ENCODE measurements at places on chromosomes 3 and 15.

DNA sequence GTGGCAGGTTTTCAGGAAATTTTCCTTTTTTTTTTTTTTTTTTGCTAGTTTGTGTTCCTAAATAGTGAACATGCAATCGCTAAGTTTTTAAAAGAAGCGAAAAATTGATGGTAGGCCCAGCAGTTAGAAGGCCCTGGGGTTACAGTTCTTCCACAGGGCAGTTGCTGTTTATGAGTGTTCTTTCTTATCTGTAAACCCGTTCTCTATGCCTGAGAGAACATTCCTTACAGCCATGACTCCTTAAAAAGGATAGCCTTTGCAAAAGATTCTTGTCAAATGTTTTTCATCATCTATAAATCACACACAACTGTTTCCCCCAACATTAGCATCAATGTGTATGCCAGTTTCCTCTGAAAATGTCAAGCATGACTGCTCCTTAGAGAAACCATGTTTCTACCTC lies 23.8 kb upstream of the MYZAP start:
- no peak for DNase-seq

DNA sequence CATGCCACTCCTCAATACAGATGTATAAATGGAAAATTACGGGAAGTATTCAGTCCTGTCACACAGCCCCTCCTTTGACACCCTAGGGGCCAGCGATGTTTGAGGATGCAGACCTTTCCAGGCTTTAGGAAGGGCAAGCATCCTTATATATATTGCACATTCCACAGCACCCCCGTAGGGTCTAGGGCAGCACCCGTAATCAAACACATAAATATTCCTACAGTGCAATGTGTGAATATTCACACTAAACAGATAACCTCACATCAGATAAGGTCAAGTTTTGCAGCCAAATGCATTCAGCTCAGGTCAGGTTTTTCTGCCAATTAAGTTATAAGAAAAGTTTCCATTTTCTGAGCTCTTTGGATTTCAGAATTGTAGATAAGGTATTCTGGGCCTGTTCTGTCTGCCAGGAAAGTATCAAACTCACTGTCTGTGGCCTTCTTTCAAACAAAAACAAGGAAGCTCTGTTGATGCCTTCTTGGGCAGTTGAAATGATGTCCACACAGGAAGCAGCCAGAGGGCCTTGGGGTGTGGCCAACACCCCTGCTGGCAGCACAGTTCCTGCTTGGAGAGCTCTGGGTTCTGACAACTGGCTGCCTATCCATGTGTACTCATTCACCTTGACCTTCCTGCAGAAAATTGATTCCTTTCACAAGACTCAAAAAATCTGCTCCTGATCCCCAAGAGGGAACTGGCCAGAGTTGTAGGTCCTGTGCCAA lies 427.0 kb downstream of the NTRK3 start:
- DNase-seq = no peak

DNA sequence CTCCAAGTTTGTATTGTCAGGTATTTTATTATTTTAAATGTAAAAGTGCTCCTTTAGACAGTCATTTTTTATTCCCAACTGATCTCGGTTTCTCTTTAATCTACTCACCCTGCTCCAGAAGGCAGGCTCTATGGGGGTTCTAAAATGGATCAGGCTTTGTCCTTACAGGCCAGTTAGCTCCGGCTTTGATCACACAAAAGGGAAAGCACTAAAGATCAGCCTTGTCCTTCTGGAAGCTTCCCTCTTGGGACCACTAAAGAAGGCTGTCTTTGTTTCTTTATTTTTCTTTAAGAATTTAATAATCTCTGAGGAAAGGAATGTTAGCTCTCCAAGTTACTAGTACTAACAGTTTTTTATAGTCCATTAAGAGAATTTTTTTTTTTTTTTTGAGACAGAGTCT lies 560.5 kb upstream of the ZNF717 start:
- DNase-seq = no peak

DNA sequence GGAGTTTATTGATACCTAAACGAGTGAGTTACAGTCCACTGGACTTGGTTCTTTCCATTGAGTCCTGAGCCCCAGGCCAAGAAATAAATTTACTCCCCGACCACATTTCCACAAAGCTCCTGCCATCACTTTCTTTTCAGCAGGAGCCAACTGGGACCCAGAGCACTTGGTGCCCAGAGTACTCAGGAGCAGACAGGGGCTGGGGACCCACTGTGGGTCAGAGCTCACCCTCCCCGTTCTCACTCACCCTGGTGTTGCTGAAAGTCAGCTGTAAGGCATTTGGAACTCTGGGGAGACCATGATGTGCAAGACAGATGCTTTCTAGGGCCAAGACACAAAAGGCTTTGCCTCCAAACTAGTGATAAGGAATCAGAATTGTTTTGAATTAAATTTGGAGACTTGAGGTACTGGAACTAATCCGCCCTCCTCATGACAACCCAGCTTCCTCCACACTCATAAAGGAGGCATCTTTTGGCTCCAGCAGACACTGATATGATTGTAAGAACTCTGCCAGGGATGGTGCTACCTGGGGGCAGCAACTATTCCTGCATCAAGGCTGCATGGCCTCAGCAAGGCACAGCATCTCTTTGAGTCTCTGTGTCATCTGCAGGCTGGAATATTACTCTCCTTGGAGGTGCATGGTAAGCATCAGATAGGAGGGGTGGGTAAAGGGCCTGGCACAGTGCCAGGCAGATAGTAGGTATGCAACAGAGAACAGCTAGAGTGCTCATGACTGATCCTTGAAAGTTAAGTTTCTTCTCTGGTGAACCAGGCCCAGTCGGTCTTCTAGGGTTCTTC lies 7.3 kb upstream of the CAMK1 start:
- no peak for DNase-seq

DNA sequence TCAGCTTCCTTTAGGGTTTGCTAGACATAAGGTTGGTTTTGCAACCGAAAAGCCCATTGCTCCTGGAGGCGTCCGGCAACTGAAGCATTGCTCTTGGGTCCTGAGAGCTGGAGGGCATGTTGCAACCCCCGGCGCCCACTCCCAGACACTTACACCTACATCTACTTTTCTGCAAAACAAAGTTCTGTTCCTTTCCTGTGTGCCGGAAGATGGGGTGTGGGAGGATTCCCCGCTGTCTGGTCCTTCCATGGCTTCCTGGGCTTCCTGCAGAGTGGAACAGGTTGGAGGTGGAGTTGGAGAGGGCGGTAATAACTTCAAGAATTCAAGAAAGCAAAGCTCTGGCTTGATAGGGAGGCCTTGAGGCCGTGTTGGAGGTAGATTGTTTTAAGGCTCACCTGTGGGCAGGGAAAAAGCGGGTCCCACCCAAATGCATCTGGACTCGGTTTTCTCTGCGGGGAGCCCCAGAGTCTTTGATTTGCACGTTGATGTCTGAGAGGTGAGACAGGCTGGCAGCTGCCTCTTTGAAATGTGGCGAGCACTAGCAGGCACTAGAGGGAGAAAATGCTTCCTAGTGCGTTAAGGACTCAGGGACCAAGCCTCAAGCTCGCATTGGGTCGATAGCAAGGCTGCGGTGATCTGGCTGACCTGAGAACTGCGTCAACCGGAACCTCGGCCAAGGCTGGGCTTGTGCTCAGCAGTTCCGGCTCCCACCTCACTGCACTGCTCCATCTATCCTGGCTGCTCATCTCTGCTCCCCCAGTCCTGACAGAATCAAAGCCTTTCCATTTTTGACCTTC lies 39.5 kb downstream of the NR2F2 start:
- no peak for DNase-seq

DNA sequence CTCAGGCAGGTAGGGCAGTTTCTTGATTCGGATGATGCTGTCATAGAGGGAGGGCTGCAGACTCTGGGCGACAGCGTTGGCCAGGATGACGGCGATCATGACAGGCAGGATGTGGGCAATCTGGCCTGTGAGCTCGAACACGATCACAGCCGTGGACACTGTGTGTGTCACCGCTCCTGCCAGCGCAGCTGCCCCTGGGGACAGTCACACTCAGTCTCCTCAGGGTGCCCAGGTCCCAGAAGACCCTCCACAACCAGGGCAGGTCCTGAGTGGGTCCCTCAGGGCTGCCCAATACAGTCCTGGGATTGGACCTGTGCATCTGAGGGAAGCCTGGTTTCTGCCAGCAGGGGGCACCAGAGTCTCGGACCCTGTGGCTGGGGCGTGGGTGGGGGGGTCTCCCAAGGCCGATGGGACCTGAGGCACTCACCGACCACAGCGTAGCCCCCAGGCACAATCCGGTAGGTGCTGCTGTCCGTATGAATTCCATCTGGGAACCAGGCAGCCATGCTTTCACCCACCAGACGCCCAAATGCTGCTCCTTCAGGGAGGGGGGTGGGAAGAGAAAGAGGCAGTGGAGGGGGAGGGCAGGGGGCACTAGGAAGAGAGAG lies 7.2 kb downstream of the CLCN2 start:
- peak; percentile 63 for DNase-seq

- peak; percentile 69 for DNase-seq
Observed at GRCh38 chr3:188788621-188789081, 383.1 kb upstream of the TPRG1 start.

DNA sequence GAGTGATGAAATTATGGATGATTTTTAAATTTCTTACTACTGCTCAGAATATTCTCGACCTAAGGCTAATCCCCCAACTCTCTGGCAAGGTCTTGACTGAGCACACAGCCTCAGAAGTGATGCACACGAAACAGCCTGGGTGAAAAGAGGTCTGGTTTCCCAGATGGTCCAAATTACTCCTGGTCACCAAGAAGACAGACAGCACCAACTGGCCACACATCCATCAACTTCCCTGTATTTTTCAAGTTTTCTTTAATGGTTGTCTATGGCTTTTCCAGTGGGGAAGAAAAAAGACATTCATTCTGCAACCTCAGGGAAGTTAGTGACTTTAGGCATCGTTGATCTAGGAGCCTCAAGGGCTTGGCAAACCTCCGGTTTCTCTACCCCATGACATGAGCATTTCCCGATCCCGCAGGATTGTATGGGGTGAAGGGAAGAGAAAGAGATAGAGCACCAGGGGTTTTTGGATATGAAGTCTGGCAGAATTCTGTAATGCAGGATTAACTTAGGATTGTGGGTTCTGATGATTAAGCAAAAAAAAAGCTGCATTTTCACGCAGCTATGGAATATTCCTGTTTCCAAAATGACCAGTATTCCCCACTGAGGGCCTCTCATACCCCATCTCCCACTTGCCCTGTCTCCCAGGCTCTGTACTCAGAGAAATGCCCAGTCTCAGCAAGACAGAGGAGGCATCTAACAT lies 62.2 kb downstream of the UMPS start:
- DNase-seq = no peak

GRCh38 chr3:13208706-13209633 lies 135.7 kb upstream of the IQSEC1 start:
- no peak for DNase-seq

DNA sequence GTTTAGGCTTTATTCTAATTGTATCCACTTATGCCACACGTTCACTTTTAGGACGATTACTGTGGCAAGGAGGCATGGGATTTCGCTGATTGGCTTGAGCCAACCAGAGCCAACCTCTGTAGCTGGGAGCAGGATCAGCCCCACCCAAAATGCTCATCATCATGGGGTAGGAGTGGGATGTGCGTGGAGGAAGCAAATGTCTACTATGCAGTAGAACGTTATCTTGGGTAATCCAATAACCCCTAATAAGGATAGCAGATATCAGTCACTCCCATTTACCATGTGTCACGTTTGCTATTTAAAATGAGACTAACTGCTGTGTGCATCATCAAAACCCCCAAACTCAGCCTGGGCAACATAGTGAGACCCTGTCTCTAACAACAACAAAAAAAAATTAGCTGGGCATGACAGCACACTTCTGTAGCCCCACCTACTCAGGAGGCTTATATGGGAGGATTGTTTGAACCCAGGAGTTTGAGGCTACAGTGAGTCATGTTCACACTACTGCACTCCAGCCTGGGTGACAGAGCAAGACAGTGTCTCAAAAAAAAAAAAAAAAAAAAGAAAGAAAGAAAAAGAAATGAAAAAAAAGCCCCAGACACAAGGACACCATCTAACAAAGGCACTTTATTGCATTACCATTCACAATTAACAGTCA lies 17.8 kb upstream of the ITGB5 start:
- no peak for DNase-seq

DNA sequence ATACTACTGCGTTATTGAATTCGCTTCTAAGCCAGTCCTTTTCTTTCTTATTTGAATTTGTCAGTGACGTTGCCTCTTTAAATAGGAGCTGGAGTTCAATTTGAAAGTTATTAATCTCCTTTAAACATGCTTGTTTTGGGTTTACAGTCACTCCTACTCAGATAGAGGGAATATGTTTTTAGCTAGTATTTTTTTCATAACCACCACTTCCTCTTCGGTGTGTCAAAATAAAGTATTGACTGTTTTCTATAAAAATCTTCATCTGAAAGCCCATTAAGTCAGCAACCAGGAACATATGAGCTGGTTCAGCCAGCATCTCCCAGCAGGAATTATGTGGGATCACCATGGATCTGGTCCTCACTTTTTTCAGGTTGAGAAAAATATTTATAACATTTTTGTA lies 772.9 kb downstream of the DIPK2A start:
- DNase-seq = no peak

DNA sequence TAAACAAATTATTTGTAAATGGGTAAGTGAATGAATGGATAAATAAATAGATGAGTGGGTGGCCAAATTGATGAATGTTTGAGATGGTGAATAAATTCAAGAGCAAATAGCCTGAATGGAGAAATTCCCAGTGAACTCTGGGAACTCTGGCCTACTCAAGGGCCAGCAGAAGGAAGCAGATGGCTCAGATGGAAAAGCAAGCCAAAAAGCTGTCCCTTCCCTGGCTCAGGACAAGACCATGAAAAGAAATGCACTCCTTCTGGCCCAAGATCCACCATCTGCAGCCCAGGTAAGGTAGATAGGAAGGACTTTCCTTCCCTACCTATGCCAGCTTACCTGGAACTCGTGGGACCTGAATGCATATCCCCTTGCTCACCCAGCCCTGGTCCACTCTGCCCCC lies 37.6 kb upstream of the CLDN18 start:
- no peak for DNase-seq

DNA sequence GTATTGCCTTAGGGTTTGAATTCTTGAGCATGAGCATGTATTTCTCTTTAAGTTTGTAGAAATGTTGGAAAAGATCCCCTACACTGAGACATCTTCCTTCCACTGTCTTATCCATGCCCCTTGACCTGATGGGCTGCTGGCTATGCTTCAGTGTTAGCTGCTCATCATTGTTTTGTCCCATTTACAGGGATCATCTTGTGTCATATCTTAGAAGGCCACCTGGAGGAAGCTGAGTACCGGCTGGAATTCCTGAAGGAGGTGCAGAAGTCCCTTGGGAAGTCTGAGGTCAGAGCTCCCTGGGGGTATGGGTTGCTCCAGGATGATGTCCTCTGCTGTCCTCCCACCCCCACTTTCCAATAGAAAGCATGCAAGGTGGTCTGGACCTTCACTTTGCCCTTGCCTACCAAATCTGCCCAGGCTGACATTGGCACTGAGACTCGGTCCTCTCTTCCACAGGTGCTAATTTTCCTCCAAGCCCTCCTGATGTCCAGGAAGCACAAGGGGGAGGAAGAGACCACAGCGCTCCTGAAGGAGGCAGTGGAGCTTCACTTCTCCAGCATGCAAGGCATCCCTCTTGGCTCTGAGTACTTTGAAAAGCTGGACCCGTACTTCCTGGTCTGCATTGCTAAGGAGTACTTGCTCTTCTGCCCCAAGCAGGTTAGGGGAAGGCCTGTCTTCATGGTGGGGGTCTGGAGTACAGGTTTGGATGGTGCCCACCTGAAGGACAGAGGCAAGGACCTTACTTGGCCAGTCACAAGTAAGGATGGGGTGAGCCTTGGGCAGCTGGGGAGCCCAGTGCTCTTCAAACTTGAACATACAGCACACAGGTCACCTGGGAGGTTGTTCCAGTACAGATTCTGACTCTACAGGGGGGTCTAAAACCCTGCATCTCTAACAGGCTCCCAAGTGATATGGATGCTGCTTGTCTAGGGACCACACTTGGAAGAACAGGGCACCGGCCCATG lies 17.7 kb downstream of the TTC21A start:
- no peak for DNase-seq

All from activated CD4-positive, alpha-beta T cell treated with anti-CD3 and anti-CD28 coated beads for 24 hours (primary cell).